ENCODE measurements at places on chromosomes 1 and 21.

DNA sequence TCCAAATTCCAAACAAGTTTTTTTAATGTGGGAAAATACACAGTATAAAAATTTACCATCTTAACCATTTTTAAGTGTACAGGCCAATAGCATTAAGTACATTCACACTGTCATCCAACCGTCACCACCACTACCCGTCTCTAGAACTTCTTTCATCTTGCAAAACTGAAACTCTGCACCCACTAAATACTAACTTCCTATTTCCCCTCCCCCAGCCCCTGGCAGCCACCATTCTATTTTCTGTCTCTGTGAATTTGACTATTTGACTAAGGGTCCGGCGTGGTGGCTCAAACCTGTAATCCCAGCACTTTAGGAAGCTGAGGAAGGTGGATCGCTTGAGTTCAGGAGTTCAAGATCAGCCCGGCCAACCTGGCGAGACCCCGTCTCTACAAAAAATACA, 36.1 kb downstream of the CLSTN1 start:
- DNase-seq, result no peak

DNA sequence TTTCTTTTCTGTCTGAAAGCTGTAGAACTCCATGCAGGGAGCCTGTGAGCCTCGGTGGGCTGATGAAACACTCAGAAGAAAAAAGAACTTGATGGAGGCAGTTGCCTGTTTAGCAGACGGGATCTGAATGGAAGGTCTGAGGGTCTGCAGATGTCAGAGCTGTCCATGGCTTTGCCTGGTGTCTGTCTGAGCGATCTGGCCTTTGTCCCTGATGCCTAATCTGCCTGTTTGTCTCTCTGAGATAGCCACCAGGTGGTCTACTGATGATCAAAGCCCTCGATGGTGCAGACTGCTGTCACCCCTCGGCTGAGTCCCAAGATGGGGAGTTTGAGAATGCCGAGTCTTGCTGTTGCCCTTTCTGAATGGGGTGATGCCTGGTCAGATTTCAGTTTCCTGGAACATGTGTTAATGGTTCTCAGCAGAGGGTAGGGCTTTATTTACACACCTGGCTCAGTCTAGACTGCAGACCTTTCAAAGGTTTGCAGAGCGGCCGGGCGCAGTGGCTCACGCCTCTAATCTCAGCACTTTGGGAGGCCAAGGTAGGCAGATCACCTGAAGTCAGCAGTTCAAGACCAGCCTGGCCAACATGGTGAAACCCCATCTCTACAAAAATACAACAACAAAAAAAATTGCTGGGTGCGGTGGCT, 90.4 kb downstream of the KIF26B start:
- no peak for DNase-seq

- no peak for DNase-seq
These were observed 156.6 kb downstream of the SIPA1L2 start for GRCh38 chr1:232473324-232473723.

DNA sequence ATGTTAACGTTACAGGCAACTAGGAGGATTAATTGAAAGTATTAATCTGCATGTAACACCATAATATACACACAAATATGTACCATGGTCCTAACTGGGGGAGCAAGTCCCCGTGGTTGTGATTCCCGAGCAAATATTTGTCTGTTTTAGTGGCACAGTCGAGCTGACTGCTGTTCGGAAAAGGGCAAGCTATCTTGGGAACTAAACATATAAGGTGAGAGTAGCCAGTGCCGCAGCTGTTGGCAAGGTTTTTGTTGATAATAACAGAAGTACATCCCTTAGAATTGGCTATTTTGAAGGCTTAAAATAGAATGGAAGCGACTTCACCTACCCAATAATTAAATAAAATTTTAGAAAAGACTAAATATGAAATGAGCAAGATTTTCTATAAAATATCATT, 45.5 kb downstream of the UCHL5 start:
- no peak for DNase-seq

GRCh38 chr1:42927274-42927841, 31.3 kb downstream of the SLC2A1 start:
- DNase-seq, result no peak

- no peak for DNase-seq
These were observed 79.5 kb upstream of the SIPA1L2 start for GRCh38 chr1:232709386-232709785.

DNA sequence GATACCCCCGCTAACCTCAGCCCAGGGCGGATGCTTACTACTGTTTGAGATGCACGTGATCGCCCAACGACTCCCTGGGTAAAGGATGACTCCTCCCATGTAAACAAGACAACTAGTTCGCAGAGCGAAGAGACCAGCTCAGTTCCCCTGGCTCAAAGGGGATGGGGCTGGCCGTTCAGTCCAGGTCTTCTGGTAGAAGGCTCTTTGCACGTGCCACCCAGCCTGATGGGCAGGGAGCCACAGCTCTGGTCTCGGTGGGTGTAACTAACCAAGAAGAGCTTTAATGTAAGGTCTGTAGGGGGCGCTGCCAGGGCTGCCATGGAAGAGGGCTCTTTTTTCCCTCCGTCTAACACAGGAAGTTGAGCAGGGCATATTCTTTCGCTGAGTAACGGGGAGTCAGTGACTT, 49.4 kb upstream of the PARP1 start:
- no peak for DNase-seq

DNA sequence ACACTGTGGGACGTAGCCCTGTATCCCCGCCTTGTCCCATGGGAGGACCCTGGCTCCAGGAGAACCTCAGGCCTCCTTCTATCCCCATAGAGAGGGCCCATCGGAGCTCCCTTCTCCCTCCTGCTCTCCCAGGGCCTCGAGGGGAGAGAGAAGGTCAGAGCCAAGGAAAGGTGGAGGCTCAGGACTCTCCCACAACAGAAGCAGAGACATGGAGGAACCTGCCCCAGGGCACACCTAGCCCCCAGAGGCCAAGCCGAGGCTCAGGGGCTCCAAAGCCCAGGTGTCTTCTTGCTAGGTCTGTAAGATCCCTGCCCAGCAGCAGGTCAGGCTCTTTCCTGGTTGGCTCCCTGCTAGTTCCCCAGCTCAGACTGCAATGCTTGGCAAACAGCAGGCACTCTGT, 34.4 kb upstream of the ARF1 start:
- DNase-seq, result no peak

GRCh38 chr21:25133939-25134338, 473.3 kb downstream of the MRPL39 start:
- DNase-seq, result no peak

- DNase-seq, result no peak
These were observed 34.7 kb upstream of the AK4 start for GRCh38 chr1:65113298-65113697.

- DNase-seq, result no peak
These were observed 296.0 kb downstream of the HHAT start for GRCh38 chr1:210624722-210625121.

GRCh38 chr1:5514527-5515183, 477.6 kb downstream of the NPHP4 start:
- no peak for DNase-seq

DNA sequence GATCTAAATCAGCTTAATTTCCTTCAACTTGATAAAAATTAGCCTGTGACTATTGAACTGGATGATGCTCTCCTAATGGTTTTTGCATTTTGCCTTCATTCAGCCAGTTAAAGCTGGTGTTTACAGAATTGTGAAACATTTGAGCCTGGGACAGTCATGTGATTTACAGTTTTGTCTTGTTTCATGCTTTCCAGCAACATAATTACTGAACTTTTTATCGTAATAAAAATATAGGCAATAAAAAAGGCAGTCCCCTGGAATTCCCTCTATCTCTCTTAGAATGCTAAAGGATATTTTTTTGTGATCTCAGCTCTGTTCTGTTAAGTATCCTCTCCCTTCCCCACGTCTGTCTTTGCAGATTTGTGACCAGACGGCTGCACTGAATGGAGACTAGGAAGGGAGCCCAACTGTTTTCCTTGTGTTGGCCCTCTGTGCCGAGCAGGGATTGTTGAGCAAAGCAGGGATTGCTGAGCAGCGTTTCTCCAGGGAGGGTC, 70.3 kb upstream of the RGL1 start:
- no peak for DNase-seq

GRCh38 chr1:43586136-43586731, 55.6 kb downstream of the PTPRF start:
- DNase-seq, result no peak

- DNase-seq, result no peak
These were observed 14.5 kb downstream of the WDR26 start for GRCh38 chr1:224420106-224420505.

GRCh38 chr21:37642493-37642892, 273.8 kb downstream of the KCNJ6 start:
- DNase-seq, result no peak

GRCh38 chr1:188240772-188241406, 1412.1 kb downstream of the PLA2G4A start:
- no peak for DNase-seq

- no peak for DNase-seq
These were observed 22.7 kb downstream of the RHBG start for GRCh38 chr1:156391701-156392100.

DNA sequence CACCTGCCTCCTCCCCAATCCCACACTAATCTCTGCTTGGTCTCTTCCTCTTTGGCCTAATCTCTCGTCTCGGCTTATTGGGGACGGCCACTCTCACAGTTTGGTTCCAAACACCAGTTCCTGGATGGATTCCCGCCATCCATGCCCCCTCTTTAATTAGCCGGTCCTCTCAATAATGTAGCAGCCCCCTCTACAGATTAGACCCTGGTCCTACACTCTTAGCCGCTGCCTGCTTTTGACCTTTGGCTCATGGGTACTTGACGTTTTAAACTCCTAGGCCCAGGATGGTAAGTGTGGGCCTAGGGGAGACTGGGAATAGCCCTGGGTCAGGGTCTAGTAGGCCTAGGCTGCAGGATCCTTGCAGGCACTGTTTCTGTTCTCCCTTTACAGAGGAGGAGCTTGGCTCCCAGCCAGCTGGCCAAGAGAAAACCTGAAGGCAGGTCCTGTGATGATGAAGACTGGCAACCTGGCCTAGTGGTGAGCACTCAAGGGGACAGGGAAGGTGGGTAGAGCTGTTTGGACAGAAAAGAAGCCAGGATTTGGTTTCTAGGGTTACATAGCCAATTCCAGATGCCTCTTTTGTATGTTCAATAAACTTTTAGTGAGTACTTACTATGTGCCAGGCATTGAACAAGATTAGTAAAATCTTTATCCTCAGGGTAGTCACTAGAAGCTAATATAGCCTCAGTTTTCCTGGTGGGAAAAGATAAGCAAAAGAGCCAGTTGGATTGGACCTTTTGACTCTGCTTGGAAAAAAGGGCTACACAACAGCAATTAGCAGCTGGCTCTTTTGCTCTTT, 758 bp downstream of the RAD54L start:
- DNase-seq, result no peak

DNA sequence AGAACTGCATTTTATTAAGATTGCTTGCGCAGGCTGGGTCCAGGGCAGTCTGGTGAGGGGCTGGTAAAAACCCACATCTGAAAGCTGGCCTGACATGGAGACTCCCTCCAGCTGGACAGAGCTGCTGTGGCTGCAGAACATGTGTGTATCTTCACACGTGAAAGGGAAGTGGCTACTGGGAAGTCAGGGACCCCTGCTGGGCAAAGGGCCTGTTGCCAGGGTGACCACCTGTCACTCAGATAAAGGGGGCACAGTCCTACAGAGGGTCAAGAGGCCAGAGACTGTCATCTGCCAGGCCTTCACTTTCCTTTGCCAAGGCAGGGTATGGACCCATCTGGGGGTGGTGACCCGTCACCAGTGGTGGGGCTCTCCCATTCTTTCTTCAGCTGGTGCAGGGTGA, 17.5 kb downstream of the NKAIN1 start:
- no peak for DNase-seq

- DNase-seq, result no peak
These were observed 4.5 kb downstream of the DNAJB4 start for GRCh38 chr1:78009276-78009675.

DNA sequence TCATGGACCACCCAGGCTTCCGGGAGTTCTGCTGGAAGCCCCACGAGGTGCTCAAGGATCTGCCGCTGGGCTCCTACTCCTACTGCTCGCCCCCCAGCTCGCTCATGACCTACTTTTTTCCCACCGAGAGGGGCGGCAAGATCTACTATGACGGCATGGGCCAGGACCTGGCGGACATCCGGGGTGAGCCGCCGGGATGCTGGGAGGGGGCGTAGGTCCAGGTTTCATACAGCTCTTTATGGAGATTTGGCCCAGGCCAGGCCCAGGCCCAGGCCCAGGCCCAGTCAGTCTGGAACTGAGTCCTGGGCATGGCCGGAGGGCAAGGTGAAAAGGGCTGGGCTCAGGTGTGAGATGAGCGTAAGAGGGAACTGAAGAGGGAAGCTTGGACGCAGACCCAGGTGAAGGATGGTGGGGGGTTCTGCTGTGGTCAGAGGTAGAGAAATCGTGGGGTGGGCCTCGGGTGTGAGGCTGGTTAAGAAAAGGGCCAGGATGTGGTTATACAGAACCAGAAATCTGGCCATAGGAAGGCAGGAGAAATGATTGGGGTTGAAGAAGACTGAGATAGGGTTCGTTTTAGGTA, 23.0 kb downstream of the DISP3 start:
- no peak for DNase-seq

DNA sequence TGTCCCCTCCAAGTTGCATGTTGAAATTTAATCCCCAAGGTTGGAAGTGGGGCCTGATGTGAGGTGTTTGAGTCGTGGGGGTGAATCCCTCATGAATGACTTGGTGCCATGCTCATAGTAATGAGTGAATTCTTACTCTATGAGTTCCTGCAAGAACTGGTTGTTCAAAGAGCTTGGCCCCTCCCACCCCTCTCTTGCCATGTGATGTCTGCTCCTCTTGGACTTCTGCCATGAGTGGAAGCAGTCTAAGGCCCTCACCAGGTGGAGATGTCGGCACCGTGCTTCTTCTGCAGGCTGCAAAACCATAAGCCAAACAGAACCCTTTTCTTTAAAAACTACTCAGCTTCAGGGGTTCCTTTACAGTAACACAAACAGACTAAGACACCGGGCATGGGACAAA, 14.3 kb downstream of the G0S2 start:
- DNase-seq, result no peak

GRCh38 chr1:222750651-222751050, 13.6 kb downstream of the FAM177B start:
- no peak for DNase-seq

GRCh38 chr1:242205622-242206489, 207.0 kb upstream of the MAP1LC3C start:
- no peak for DNase-seq

GRCh38 chr21:19322360-19322759, 918.8 kb upstream of the TMPRSS15 start:
- DNase-seq, result no peak

DNA sequence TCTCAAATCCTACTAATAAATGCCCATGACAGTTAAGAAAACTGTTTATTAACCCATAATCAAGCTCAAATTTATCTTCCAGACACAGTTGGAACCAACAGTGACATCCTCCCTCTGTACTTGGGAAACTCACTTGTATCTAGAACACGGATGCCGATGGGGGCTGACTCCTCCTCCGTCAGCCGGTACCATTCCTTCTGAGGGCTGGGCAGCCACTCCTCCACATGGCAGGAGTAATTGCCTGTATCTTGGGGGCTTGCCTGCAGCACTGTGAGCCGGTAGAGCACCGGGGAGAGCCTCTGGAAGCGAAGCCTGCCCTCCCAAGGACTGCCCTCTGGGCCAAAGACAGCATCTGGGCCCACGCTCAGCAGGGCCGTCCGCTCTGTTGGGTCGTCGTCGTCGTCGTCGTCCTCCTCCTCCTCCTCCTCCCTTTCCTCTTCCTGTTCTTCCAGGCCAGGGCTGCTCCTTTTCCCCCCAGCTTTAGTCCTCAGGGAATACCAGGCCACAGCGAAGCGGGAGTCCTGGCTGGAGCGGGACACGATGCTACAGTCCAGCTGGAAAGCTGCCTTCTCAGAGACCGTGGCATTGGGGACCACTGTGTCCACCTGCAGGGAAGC, 8.5 kb upstream of the CD58 start:
- no peak for DNase-seq

- no peak for DNase-seq
These were observed 45.9 kb downstream of the TRPM2 start for GRCh38 chr21:44399151-44399954.
